ENCODE measurements at places on chromosomes 3 and 15. TPM values are rescaled to one million over a fixed set of nuclear protein-coding genes. Genes with fewer than 3 reads are reported as not detected.

RAD51 gene
- total RNA-seq: 0.53 TPM

DNA sequence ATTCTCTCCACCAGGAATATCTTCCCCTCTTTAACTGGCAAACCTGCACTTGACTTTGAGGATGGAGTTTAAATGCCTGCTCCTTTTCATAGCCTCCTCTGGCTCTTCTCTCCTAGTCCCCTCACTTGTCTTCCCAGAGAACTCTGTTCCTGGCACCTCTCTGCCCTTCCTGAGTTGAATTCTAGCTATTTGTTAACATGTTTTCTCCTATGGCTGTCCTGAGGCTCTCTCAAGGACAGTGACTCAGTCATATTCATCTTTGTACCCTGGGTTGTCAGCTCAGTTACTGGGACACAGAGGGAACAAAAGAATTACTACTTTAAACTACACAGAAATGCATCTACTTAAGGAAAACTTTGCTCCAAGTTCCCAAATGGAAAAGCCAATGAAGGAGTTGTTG lies 365.1 kb upstream of the ICE2 start:
- DNase-seq: no peak

DNA sequence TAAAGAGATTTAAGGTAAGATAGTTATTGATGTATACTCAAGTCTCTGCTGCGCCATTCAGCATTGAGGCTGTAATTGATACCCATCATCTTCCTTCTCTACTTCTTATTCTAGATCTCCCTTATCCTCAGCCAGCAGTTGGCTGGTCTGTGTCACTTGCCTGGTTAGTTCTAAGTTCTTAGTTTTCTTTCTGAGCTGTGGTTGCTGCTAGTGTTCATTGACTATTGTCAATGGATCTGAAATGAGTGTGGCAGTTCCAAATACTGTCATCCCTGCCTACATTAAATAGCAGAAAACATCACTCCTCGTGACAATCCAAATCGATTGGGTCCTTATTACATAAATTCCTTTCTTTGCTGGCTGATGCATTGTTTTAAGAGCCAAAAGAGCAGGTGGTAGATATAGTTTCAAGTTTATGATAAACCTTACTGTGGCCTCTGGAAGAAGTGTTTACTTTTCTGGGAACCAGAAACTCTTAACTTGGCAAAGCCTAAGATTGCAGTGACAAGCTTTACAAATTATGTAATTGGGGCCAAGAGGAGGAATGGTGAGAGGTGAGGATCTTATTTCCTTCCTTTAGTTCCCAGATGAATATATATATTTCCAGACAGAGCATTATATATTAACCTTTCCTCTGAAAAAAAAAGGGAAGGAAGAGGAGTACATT lies 168.0 kb downstream of the GMNC start:
- DNase-seq: no peak

GRCh38 chr3:55526332-55527030 lies 39.4 kb upstream of the WNT5A start:
- no peak for DNase-seq

GRCh38 chr15:66941108-66941711 lies 124.2 kb upstream of the SMAD3 start:
- peak; percentile 60 for DNase-seq

DNA sequence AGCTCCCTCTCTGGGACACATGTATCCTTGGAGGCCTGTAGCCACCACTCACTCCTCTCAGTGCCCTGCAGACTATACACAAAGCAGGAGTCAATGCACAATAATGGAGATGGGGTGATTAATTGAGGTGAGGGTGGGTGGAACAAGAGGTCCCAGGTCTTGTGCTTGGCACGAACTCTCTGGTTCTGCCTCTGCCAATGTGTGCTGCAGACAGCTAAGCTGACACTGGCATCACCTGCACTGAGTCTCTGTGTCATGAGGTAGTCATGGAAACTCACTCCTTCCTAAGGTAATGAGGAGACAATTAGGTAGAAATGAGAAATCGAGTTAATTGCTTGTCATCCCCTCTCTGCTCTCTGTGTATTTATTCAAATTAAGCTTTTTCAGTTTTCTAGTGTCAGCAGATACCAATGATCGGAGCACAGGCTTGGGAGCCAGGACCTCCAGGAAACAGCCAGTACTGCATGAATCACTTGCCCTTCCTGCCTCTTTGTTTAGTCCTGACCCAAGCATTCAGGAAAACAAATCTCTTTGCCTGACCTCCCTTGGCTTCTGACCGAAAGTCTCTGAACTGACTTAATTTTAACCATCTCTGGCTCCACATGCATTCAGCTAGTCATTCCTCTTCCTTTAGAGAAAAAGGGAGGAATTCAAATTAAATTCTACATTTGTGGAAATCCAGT lies 56.7 kb downstream of the DRD3 start:
- no peak for DNase-seq

ATP2B2 gene
- total RNA-seq: 1.4 TPM

THSD4 gene
- total RNA-seq: 21.1 TPM

FOXL2 gene
- 0.13 TPM for total RNA-seq

GRCh38 chr3:170469151-170470062 lies 50.7 kb downstream of the CLDN11 start:
- DNase-seq: no peak

DNA sequence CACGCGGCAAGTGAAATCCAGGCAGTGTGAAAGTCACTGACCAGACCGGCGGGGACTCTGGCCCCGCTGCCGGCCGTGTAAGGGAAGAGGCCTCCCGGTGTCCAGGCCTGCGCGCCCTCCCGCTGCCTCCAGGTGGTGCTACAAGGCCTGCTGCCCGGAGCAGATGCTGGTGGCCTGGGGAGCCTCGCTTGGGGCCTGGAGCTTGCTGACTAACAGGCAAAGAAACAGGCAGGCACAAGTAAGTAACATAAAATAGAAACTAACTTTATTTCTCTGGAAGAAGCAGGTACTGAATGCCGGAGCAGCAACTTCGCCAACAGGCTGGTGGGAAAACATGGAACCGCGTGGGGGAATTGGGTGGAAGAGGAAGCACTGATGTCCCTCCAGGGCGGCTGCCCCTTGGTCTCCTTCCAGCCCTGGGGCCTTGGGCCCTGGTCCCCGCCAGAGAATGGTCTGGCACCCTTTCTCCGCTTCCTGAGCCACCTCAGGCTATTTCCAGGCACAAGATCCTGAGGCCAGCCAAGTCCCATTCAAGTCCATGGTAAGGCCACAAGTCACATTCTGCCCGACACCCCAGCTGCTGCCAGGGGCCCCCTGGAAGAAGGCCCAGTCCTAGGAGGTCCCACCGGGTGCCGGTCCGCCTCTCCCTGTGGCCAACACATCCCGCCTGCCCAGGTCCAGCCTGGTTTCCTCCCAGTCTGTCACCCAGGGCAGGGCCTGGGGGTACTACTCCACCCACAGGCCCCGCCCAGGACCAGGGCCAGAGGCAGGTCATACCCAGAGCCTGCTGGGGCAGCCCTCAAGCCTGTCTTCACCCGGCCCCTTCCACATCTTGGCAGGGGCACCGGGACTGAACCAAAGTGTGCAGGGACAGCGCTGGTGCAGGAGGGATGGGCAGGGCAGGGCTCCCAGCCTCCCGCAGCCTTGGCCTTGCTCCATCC lies 45.0 kb downstream of the TNK2 start:
- peak; percentile 93 for DNase-seq

LARP6 gene
- total RNA-seq: 40.7 TPM

DNA sequence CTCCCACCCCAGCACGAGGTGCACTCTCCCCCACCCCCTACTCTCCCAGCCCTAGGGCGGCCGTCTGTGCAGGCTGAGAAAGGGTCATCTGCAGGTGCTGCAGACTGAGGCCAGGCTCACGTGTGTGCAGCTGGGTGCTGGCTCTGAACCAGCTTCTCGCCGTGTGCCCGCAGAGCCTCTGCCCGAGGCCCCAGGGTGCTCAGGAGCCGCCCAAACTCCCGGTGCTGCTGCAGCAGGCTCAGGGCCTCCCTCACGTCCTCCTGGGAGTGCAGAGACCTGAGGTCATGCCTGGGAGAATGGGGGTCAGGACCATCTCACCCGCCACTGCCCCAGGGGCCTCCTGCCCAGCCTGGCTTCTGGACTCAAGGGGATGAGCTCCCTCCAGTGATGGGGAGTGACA lies 17.2 kb downstream of the SPTBN5 start:
- DNase-seq: no peak

DNA sequence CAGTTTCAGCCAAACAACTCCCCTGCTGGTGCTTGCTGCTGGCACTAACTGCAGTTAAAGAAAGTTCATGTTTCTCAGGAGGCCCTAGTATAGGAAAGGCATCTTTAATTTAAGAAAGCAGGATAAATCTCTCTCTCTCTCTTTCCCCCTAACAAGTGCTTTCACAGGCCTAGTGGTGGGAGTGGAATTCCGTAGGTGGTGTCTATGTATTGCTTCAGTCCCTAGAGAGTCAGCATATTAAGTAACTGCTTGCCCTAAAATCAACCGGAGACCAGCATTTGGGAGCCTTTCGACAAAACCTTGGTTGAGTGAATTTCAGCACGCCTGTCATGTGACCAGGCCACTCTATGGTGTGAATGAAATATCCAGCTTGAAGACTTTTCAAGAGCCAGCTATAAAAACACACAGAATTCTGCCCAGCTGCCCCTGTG lies 169.2 kb upstream of the TGFBR2 start:
- peak; percentile 57 for DNase-seq

A4GNT gene
- not detected for total RNA-seq

- no peak for DNase-seq
Measured at GRCh38 chr3:161770484-161771386, 274.1 kb downstream of the OTOL1 start.

GRCh38 chr3:11808231-11808630 lies 38.5 kb downstream of the TAMM41 start:
- no peak for DNase-seq

ZBTB11 gene
- 23.2 TPM for total RNA-seq

- no peak for DNase-seq
Measured at GRCh38 chr15:34327906-34328305, 9.7 kb downstream of the SLC12A6 start.

- DNase-seq: no peak
Measured at GRCh38 chr3:20832963-20833362, 647.0 kb upstream of the SGO1 start.

- no peak for DNase-seq
Measured at GRCh38 chr3:104909198-104909597, 457.5 kb upstream of the ALCAM start.

DNA sequence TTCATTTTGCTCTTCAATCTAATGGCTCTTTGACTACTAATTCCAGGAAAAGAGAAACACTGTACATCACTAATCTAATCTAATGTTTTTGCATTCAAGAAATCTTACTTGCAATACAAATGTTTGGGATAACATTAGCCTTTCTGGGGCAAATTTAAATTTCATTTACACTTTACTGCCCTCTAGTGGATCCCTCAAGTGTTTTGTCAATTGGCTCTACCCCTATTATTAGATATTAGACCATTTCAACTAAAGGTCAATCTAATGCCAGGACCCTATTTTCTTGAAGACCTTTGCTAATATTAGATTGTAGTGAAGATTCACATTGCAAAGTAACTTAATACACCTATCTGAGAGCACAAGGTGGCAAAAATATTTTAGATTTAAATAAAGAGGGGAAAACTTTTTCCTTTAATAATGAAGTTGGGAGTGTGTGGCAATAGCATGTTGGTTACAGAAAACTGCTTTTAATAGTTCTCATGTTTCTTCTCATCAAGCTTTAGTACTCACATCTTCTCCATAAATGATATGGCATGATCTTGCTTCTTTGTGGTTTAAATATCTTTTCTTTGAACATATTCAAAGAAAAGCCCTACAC lies 5.0 kb downstream of the C2CD4A start:
- no peak for DNase-seq

- DNase-seq: no peak
Measured at GRCh38 chr15:66038387-66039116, 169.3 kb downstream of the RAB11A start.

GRCh38 chr15:42992626-42993025 lies 72.0 kb upstream of the TTBK2 start:
- DNase-seq: no peak

DNA sequence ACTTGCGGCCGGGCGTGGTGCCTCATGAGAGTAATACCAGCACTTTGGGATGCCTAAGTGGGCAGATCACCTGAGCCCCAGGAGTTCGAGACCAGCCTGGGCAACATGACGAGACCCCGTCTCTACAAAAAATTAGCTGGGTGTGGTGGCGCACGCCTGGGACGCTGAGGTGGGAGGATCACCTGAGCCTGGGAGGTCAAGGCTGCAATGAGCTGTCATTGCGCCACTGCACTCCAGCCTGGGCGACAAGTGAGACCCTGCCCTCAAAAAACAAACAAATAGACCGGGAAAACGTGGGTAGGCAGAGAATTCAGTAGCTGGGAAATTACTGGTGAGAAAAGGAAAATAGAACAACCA lies 667 bp downstream of the UMPS start:
- DNase-seq: no peak

- DNase-seq: no peak
Measured at GRCh38 chr15:69713726-69714559, 261.3 kb downstream of the RPLP1 start.

Data from sciatic nerve (tissue), 2 donors.